ENCODE measurements at places on chromosomes 6 and 20.

GRCh38 chr20:22985239-22985778, 49.8 kb upstream of the SSTR4 start:
- no peak for DNase-seq

DNA sequence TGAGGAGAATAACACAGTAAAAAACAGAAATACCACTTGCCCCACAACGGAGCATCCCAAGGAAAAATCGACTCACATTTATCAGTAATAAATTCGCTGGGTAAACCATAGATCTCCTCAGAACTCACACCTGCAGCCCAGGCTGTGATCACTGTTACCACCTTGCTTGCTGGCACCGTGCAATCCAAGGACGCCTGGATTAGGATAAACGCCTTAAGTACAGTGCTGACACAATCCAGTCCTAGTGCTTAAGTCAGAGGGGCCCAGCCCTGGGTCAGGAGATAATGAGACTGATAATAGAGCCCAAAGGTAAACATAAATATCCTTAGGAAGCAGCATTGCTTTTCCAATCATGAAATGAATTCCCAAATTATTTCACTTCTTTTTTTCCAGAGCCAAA, 62.5 kb downstream of the EPB41L2 start:
- DNase-seq = no peak

DNA sequence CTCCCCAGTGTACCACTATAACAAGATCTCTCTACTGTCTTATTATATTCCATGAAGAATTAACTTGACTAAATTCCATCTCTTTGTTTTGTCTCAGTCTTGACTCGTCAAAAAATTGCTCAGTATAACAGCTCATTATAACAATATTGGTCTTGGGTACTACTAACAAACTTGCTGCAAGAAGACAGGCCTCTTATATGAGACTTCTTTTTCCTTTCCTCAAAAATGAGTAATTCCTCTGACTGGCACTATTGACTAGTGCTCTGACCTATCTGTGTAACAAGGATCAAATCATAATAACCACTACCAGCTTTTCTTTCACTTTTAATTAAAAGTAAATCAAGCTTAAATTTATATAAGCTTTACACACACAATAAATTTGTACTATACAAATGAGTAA, 91.3 kb upstream of the THEMIS start:
- DNase-seq = no peak

DNA sequence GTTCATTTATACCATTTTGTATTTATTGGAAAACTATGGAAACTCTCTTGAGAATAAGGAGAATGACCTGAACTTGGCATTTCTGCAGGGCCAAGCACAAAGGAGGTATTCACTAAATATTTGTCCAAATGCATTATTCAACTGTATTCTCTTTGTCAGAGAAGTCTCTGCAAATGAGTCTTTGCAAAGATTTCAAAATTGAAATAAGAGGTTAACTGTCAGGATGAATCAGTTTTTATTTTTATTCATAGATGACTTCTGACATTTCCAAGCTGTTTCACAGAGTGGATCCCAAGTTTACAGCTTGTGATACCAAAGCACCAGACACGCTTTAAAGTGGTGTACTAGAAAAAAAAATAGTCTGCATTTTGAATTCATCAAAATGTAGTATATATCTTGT, 131.6 kb downstream of the UTRN start:
- DNase-seq = no peak

DNA sequence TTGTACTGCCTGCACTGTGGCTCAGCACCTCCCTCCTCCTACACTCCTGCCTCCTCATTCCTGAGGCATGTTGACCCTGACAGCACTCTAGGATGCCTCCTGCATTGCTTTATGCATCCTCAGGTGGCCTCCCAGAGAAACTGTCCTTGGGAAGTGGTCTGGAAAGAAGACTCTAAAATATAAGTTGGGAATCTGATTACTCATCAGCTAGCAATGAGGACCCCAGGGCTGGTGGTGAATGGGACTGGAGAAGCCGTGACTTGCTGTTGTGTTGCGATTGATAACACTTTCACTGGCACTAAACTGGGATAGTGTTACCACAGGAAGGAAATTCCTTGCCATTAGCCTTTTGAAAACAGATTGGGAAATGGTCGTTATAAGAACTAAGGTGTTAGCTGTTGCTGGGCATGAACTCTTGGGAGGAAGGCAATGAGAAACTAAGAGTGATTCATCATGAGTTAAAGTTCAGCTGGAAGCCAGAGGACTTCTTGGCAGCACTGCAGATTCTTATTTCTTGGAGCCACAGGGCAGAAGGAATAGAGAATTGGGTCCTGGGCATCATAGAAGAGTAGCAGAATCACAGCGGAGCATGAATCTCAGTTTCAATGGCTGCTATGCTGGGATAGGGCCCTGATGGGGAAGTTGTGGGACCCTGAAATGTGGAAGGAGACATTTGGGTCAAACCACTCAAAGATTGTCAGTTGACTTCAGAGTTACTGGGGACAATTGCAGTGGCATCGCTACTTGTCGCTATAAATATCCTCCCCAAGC, 10.1 kb upstream of the SIRPD start:
- no peak for DNase-seq

GRCh38 chr20:48970681-48971365, 49.3 kb downstream of the ARFGEF2 start:
- no peak for DNase-seq

DNA sequence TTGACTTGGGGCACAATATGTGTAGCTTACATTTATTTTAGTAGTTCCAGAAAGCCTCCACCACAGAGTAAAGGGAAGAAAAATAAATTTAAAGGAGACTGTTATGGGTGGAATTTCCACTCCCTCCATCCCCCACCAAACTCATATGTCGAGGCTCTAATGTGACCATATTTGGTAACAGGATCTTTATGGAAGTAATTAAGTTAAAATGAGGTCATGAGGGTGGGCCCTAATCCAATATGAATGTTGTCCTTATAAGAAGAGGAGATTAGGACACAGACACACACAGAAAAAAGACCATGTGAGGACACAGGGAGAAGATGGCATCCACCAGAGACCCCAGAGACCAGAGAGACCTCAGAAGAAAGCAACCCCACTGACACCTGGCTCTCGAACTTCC, 189.7 kb downstream of the EDN1 start:
- DNase-seq = no peak

- no peak for DNase-seq
These were observed 65.9 kb upstream of the SMLR1 start for GRCh38 chr6:130761286-130761685.

- DNase-seq = no peak
These were observed 40.3 kb downstream of the CDH4 start for GRCh38 chr20:61292391-61292790.

Measured in activated T-cell treated with anti-CD3 and anti-CD28 coated beads, Interleukin-2, amount 50 U/mL, for 1 hour (primary cell).